ENCODE measurements at places on chromosomes 5 and 9.

DNA sequence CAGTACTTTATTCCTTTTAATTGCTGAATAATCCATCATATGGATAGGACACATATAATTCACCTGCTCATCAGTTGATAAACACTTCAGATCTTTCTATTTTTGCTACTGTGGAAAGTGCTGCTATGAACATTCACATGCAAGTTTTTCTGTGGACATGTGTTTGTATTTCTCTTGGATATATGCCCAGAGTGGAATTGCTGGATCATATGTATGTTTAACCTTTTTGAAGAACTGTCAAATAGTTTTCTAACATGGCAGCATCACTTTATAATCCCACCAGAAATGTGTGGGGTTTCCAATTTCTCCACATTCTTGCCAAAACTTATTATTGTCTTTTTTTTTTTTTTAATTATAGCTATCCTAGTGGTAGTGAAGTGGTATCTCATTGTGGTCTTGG lies 15.1 kb downstream of the CARTPT start:
- DNase-seq = no peak

DNA sequence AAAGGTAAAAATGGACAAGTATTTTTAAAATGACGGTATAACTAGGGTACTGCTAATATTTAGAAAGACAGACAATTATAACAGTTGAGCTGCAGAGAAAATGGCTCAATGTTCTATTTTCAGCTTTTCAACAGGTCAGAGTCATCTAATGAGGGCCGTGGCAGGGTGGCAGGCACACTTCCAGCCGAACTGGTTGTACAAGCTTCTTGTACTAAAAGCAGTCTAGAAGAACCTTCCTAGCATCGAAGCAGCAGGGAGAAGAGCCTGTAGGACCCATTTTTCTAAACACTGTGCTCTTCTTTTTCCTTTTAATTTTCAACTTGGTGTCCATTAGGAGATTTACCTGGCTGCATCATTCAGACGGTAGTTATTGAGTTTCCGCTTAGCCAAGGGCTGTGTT lies 85.6 kb downstream of the SLC28A3 start:
- no peak for DNase-seq

DNA sequence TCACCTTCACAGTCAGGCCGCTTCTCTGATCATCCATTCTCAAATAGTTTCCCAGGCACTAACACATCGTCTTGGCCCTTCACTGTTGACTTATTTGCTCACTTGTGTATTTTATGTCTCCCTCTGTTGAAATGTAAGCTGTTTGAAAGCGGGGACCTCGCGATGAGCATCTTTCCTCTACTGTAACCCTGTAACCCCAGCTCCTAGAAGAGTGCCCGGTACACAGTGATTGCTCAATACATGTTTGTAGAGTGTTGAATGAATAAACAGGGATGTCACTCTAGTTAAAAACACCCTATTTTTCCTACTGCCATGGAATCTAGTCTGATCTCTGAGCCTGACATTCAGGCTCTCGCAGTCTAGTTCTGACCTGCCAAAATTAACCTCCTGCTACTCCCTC lies 150.8 kb downstream of the TTLL11 start:
- no peak for DNase-seq

DNA sequence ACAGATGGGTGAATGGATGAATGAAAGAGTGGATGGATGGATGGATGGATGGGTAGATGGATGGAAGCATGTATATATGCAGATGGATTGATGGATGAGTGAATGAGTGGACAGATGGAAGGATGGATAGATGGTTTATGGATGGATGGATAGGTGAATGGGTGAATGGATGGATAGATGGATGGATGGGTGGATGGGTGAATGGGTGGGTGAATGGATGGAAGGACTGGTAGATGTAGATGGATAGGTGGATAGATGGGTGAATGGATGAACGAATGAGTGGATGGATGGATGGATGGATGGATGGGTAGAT lies 85.1 kb downstream of the COL5A1 start:
- DNase-seq = no peak

- no peak for DNase-seq
Observed at GRCh38 chr5:90307322-90307721, 102.2 kb downstream of the CETN3 start.
